A172 (cell line): ENCODE measurements at places on chromosomes 13 and 19. TPM values are rescaled to one million over a fixed set of nuclear protein-coding genes. Genes with fewer than 3 reads are reported as not detected.

KLK6 gene
- total RNA-seq: 0.07 and 0.12 TPM in 2 replicates

ACTMAP gene
- 0.62 and 1.7 TPM in 2 replicates for total RNA-seq

ZNF582 gene
- total RNA-seq: 0.31 and 1.5 TPM in 2 replicates

MEGF8 gene
- 11.3 and 11.4 TPM in 2 replicates for total RNA-seq

OR10H1 gene
- total RNA-seq: not detected in 2 replicates

ASPDH gene
- total RNA-seq: 0.36 TPM in 1 of 2 replicates, not detected in the other

GRCh38 chr19:31268751-31269383 is 80.4 kb downstream of the TSHZ3 start:
- no peak for DNase-seq

DNA sequence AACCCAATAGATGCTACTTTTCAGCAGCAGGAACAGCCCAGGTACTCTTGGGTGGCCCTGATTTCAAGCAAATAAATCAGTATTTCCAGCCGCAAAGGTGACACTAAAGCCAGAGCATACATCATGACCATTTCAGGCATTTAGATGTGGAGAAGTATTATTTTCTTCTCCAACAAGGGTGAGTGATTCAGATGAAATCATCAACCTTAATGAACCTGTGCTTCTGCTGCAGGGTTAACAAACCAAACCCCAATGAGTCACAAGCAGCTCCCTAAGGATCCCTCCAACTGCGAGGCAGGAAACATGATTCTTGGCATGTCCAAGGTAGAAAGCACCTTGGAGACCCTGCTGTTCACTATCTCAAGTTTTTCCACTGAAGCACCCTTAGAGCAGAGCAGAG is 32.7 kb downstream of the MBNL2 start:
- peak; percentile 95 for DNase-seq

SMIM17 gene
- 1.4 and 2.0 TPM in 2 replicates for total RNA-seq

- DNase-seq: no peak
Measured at GRCh38 chr19:11021760-11022144, 60.9 kb downstream of the SMARCA4 start.

ZNF460 gene
- total RNA-seq: 40.2 and 41.8 TPM in 2 replicates

DNA sequence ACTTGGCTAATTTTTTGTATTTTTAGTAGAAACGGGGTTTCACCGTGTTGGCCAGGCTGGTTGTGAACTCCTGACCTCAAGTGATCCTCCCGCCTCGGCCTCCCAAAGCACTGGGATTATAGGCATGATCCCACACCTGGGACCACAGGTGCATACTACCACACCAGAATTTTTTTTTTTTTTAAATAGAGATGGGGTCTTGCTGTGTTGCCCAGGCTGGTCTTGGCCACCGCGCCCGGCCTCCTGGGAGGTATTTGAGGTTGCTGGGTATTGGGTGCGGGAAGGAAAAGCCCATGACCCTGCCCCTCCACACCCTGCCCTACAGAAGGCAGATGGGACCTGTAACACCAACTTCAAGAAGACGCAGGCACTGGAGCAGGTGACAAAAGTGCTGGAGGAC is 13.6 kb downstream of the ACTMAP start:
- no peak for DNase-seq

- no peak for DNase-seq
Measured at GRCh38 chr19:39083599-39083982, 577 bp upstream of the ACP7 start.

GRCh38 chr19:16146112-16146511 is 2.6 kb downstream of the HSH2D start:
- DNase-seq: no peak

- DNase-seq: no peak
Measured at GRCh38 chr13:68584776-68585175, 1354.6 kb upstream of the PCDH9 start.

LRRC63 gene
- total RNA-seq: 0.22 and 0.29 TPM in 2 replicates

- peak; percentile 25 for DNase-seq
Measured at GRCh38 chr19:7522923-7523667, 671 bp downstream of the MCOLN1 start.

- peak; percentile 37 for DNase-seq
Measured at GRCh38 chr19:50046649-50047503, 21.1 kb downstream of the ZNF473 start.

DNA sequence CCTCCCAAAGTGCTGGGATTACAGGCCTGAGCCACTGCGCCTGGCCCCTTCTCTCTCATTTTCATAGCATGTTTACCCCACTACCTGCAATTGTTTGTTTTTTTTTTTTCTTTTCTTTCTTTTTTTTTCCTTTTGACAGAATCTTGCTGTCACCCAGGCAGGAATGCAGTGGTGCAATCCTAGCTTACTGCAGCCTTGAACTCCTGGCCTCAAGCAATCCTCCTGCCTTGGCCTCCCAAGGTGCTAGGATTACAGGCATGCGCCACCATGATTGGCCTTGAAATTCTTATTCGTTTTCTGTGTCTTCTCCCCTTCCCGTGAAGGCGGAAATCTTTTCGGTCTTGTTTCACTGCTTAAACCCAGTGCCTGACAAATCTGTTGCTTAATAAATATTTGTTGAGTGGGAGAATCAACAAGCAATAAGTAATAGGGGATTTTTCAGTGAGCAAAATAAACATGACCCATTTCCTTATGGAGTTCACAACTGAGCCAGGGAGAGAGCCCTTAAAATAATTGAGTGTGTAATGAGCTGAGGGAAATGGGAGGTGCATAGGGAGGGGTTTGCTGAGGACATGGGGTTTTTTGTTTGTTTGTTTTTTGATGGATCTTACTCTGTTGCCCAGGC is 1.8 kb upstream of the INSR start:
- no peak for DNase-seq

DNA sequence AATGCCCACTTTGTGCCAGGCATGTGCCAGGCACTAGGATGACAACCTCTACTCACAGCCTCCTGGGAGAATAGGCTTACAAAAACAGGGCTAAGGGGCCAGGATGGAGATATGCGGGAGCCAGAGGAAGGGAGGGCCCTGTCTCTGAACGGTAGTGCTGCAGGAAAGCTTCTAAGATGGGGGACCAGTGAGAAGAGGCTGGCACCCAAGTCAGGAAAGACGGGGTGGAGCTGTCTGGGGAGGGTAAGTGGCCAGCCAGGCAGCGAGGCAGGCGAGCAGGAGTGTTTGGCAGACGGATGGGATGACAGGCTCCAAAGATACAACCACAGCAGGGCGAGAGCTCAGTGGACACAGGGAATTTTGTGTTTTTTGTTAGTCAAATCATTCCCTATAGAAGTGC is 44.7 kb upstream of the GPI start:
- no peak for DNase-seq

- DNase-seq: no peak
Measured at GRCh38 chr19:50332244-50333038, 3.3 kb upstream of the KCNC3 start.

- DNase-seq: no peak
Measured at GRCh38 chr19:47735131-47735530, 10.2 kb upstream of the NOP53 start.

PINLYP gene
- total RNA-seq: 0.38 TPM in 1 of 2 replicates, not detected in the other

ATP8A2 gene
- 1.1 and 1.2 TPM in 2 replicates for total RNA-seq
